ENCODE measurements at places on chromosomes 2 and 18. TPM values are rescaled to one million over a fixed set of nuclear protein-coding genes. Genes with fewer than 3 reads are reported as not detected.

Gene TUBB8B
- total RNA-seq, result not detected

Gene EFR3B
- total RNA-seq, result 21.1 TPM

Gene NDUFS1
- 95.6 TPM for total RNA-seq

Gene PMAIP1
- total RNA-seq, result 8.2 TPM

Gene LYPD1
- 221 TPM for total RNA-seq

Gene LCT
- 0.31 TPM for total RNA-seq

Gene DOK6
- 12.3 TPM for total RNA-seq

Gene ANKAR
- total RNA-seq, result 0.98 TPM

Gene XDH
- 0.26 TPM for total RNA-seq

Gene ZNG1B
- total RNA-seq, result 32.2 TPM

Gene PRKAG3
- total RNA-seq, result 0.14 TPM

Gene DQX1
- total RNA-seq, result 0.41 TPM

Gene CXCR4
- total RNA-seq, result 112 TPM

Gene ALS2
- 19.0 TPM for total RNA-seq

Gene LYPD6
- 0.41 TPM for total RNA-seq

Gene ZBTB7C
- total RNA-seq, result 0.59 TPM

Gene IL1A
- total RNA-seq, result not detected

Gene RNF125
- 2.8 TPM for total RNA-seq

Gene IL1RL1
- 0.11 TPM for total RNA-seq

Gene PSMA8
- not detected for total RNA-seq
